Left kidney (tissue), 8 donors: ENCODE measurements at places on chromosomes 7 and 10. TPM values are rescaled to one million over a fixed set of nuclear protein-coding genes. Genes with fewer than 3 reads are reported as not detected.

Gene RAB11FIP2
- 77.7 TPM for polyA plus RNA-seq

Gene SPAG6
- 1.3 TPM for polyA plus RNA-seq

Gene PPP1R3C
- 37.3 TPM for polyA plus RNA-seq

Gene OR2A7
- 9.4 TPM for polyA plus RNA-seq

Gene DYNC1I1
- 0.98 TPM for polyA plus RNA-seq
